Erythroblast (primary cell): ENCODE measurements at places on chromosomes 5 and 9.

GRCh38 chr5:95962475-95962773 lies 773 bp upstream of the ELL2 start:
- no peak for DNase-seq

DNA sequence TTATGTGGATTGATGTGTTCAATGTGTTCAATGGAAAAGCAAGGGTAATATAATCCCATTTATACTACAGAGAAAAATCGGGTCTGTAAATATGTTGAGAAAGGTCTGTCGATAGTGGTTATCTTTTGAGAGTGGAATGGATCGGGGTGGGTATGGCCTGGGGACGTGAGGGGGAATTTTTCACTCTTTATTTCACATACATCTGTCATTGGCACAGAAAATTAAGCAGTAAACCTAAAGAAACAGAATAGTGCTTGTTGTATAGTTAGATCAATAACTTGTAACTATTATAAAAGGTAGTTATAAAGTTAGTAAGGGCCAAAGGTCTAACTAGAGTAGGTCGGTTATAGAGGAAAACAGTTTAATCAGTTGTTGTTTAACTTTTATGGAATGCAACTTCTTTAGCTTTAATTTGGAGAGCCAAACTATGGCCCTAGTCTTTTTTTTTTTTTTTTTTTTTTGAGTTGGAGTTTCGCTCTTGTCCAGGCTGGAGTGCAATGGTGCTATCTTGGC lies 66.1 kb upstream of the ABL1 start:
- DNase-seq, result no peak

DNA sequence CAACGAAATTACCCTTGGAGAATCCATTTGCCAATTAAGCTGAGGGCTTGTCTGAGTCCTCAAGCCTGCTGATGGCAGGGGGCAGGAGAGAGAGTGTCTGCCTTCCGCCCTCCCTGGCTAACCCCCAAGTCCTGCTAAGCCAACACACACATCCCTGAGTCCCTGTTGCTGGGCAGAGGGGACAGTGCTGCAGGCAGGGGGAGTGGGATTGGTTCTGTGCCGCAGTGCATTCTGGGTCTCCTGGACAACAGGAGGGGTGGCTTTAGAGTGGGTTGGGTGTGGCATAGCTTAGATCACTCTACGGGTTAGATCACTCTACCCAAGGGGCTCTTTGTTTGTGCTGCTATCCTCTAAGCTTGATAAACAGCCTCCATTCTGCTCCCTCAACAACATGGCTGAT lies 427.7 kb downstream of the CDK5RAP2 start:
- no peak for DNase-seq

GRCh38 chr5:55429613-55430253 lies 105.0 kb downstream of the PLPP1 start:
- DNase-seq, result peak; percentile 16

DNA sequence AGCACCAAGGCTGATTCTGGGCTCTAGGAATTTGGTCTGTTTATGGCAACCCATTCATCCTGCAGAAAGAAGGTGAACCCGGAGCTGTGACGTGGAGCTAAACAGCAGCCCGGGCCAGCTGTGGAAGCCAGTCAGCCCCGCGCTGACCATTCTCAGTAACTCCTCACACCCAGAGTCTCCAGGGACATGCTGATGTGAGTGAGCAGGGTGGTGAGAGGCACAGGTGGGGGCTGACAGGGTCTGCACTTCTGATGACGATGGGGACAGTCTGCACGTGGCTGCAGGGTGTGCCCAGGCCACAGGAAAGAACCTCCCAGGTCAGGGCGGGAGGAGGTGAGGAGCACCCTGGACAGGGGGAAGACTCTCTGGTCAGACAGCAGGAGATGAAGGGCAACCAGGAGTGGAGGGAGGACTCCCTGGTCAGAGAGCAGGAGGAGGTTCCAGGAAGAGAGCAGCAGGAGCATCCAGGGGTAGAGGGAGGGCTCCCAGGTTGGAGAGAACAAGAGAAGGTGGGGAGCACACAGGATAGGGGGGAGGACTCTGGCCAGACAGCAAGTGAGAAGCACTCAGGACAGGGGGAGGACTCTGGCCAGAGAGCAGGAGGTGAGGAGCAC lies 26.1 kb upstream of the SLC6A3 start:
- DNase-seq, result no peak

DNA sequence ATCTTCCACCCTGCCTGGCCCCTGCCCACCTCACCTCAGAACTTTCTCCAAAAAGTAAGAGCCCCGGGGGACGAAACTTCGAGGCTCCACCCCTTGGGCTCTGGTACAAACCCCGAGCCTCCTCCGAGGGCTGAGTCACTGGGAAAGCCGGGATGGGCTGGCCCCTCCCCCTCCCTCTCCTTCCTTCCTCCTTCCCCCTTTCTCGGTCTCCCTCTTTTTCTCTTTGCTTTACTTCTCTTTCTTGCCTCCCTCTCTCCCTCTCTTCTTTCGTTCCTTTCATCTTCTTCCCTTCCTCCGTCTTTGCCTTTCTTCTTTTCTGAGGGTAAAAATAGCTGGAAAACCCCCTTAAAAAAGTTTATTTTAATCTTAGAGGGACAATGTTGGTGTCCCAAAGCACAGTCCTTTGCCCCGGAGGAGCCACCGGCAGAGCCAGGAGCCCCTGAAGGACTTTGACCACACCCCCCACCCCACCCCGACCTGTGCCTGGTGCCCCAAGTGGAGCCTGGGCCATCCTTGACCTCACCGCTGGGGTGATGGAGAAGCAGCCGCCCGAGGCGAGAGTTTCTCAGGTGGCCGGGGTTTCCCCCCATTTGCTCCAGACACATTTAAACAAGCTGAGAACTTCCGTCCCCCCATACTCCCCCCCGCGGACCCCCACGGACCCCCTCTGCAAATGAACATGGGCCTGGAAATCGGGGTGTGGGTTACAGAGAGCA lies 5.7 kb upstream of the NOTCH1 start:
- DNase-seq, result no peak

- DNase-seq, result no peak
Measured at GRCh38 chr9:134629061-134629585, 12.5 kb upstream of the COL5A1 start.

DNA sequence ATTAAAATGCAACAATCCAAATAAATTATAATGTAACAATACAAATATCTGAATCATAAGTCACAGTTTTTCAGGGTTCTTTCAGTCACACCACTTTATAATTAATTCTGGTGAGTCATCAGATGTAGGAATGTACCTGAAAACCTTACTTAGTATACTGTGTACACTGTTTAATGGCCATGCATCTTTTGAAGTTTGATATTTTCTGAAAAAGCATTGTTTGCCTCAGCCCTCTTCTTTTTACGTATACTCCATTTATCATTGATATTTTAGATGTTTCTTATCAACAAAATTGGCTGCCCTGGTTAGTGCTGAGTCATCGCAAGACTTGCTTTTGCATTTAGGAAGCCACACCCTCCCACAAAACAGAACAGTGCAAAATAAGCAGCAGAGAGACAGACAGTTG lies 218.6 kb downstream of the PJA2 start:
- peak; percentile 81 for DNase-seq

DNA sequence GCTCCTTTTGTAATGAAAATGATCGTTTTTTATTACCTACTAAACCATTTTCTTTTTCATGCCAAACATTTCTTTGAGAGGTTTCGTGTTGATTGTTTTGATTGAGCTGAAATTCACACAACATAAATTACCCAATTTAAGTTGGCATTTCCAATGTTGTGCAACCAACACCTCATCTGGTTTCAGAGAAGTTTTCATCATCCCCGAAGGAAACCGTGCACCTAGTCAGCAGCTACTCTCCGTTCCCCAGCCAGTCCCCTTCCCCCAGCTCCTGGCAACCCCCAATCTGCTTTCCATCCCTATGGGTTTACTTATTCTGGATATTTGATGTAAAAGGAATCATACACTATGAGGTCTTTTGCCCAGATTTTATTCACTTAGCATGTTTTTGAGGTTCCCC lies 123.6 kb downstream of the ADCY2 start:
- no peak for DNase-seq

DNA sequence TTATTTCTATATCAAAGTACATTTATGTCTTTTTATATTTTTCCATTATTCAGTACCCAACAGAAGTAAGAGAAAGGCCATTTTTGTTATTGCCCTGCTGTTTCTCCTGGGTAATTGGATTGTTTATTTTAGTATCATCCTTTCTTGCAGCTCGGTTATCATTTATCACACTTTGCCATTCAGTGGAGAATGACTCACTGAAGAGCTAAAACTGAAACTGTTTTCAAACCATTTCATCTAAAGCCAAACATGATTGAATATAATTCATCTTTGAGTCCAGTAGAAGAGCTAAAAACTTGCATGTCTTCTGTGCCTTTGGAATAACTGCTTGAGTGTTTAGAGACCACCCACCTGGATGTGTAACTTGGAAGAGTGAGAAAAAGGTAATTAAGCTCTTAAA lies 139.5 kb upstream of the PRDM9 start:
- no peak for DNase-seq

DNA sequence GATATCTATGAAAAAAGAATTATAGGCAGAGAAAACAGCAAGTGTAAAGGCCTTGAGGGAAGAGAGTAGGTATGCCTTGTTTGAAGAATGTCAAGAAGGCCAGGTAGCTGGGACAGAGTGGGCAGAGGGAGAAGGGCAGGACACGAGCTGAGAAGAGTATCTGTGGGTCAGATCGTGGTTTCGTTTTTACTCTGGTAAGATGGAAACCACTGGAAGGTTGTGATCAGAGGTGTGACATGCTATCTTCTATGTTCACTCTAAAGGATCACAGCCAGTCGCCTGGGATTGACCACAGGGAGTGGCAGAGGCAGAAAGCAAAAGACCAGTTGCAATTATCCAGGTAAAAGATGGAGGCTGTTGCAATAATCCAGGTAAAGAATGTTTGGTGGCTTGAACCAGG lies 12.6 kb upstream of the ARHGAP26 start:
- DNase-seq, result no peak

GRCh38 chr9:135714242-135715055 lies 12.5 kb downstream of the KCNT1 start:
- DNase-seq, result no peak

DNA sequence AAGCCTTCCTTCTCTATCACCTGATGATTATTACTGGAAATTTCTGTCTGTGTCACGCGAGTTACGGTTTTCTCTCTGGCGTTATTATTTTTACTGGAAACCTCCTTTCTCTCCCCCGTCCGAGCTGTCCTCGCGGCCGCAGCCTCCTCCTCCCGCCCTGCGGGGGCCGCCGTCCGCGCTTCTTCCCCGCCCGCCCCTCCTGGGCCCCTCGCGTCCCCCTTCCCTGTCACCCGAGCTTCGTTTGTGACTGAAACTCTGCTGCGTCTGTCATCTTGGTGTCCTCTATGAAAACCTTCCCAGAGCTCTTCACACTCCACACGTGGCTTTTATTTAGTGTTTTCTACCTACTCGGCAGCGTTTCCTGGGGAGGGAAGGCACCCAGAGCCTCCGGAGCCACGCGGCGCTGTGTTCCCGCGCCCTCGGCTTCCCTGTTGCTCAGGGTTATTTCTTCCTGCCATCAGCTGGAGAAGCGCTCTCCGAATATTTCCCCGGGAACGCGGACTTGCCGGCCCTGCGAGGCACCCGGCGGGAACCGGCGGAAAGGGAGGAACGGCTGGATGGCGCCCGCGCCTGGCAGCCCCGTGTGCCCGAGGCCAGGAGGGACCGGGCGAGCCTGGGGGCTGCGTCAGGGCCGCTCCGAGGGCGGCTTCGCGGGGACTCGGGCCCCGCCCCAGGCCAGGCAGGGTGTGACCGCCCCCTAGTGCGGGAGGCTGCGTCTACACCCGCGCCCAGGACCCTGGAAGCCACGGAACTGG lies 33.9 kb downstream of the TRIP13 start:
- peak; percentile 54 for DNase-seq

DNA sequence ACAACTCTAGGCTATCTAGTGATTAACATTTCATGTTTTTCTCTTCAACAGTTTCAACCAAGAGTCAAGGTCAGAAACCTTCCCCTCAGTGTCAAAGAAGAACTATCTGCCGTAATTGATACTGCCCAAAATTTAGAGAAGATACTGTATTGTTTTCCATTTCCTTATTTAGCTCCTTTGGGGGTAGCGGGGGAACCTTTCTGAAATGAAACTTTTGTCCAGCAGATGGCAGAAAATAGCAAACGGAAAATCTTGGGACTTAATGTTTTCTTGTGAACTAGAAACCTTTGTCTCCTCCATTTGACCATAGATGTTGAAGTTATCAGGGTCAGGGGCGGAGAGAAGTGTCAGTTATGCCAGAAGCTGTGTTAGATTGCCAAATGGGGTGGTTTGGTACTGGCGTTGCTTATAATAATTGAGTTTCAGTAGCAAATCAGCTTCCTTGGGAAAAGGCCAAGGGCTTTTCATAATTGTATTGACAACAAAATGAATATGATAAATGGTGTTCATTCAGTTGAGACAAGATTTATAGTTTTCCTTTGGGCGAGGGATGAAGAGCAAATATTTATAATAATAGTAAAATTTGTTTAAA lies 101.7 kb upstream of the TLX3 start:
- peak; percentile 73 for DNase-seq

GRCh38 chr9:87269296-87270176 lies 228.1 kb upstream of the DAPK1 start:
- no peak for DNase-seq

GRCh38 chr5:35194635-35195471 lies 35.4 kb downstream of the PRLR start:
- no peak for DNase-seq

DNA sequence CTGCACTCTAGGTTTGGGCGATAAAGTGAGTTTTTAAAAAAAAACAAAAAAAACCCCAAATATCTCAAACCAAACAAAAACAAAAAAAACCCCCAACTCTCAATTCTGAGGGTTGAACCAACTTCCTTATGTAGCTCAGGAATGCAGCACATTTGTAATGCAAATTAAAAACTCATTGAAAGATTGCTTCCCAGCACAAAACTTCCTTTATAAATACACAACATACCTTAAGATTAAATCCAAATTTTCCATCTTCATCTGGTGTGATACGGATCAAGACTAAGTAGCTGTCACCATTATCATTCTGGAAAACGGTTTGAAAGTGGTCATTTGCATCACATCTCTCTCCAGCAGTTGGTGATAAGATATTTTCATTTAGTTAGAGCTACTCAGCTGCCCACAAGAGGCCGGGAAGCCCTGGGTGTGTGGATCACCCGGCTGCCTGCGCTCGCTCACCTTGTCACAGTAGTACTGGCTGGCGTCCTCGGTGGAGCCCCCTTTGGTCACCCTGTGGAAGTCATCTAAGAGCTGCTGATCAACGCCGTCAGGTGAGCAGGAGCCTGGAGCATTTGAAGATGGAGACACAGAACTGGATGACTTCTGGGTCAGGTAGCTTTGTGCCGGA lies 88.2 kb downstream of the PTPN3 start:
- peak; percentile 3 for DNase-seq

- no peak for DNase-seq
Measured at GRCh38 chr9:68530618-68531017, 10.1 kb downstream of the TMEM252 start.

DNA sequence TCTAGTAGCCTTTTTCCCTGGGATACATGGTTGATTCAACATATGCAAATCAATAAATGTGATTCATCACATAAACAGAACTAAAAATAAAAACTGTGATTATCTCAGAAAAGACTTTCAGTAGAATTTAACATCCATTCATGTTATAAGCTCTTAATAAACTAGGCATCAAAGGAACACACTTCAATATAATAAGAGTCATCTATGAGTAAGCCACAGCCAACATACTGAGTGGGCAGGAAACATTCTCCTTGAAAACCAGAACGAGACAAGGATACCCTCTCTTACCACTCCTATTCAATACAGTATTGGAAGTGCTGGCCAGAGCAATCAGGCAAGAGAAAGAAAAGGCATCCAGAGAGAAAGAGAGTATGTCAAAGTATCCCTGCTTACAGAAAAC lies 239.9 kb downstream of the ATPSCKMT start:
- DNase-seq, result no peak

- no peak for DNase-seq
Measured at GRCh38 chr9:125343518-125344275, 82.1 kb downstream of the GAPVD1 start.
